Right forelimb (tissue), 1 donor: ENCODE measurements at places on chromosomes 1 and 21.
A peak's percentile ranks its signal among the peaks of the same experiment; 100 is the strongest.

DNA sequence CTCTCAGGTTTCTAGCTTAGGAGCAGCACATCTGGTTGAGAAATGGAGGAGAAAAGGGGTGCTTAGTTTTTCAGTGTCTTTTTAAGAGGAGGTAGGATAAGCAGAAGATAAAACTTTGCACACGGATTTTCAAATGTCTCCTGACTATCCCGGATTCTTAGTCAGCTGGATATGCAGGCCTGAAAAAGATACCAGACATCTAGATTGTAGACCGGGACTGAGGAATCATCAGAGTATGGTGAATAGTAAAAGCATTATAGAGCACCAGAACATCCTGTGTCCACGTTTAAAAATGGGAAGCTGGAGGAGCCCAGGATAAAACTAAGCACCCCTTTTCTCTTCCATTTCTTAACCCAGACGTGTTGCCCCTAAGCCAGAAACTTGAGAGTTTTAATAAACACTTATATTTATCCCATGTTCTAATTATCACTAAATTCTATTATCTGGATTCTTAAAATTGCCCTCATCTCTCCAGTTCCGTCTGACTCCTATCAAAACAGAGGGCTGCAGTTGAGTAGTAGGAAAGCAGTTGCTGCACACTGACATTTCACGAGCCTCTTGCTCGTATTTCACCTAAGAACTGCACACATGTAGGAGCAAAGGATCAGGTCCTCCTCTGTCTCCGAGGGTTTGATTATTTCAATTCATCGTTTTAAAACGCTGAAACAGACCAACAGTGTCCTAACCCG is 609 bp downstream of the PIGK start:
- no peak for DNase-seq

- DNase-seq: no peak
Observed at GRCh38 chr1:232792949-232793348, 12.3 kb upstream of the MAP10 start.

DNA sequence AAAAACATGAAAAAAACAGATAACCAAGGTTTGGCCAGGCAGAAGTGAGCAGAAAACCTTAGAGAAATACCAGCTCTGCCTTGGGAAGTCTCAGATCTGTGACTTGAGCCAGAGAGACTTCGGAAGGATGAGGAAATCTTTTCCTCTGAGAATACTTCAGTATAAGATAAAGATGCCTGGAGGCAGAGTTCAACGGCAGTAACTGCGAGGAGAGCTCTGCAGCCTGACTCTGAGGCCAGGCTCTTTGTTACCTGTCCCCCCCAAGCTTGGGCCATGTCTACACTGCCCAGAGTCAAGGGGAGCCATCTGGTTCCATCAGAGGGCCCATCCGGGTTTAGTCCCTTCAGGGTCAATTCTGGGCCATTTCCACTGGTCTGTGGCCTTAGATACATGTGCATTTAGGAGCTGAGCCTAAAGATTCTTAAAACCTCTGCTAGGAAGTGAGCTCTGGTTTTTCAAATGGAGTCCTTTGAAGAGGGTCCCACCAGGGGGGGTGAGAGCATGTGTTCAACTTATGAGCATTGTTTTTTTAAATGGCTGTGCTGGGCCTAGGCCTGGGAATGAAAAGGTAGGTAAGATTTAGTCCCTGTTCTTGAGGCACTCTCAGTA is 8.7 kb downstream of the KIRREL1 start:
- no peak for DNase-seq

DNA sequence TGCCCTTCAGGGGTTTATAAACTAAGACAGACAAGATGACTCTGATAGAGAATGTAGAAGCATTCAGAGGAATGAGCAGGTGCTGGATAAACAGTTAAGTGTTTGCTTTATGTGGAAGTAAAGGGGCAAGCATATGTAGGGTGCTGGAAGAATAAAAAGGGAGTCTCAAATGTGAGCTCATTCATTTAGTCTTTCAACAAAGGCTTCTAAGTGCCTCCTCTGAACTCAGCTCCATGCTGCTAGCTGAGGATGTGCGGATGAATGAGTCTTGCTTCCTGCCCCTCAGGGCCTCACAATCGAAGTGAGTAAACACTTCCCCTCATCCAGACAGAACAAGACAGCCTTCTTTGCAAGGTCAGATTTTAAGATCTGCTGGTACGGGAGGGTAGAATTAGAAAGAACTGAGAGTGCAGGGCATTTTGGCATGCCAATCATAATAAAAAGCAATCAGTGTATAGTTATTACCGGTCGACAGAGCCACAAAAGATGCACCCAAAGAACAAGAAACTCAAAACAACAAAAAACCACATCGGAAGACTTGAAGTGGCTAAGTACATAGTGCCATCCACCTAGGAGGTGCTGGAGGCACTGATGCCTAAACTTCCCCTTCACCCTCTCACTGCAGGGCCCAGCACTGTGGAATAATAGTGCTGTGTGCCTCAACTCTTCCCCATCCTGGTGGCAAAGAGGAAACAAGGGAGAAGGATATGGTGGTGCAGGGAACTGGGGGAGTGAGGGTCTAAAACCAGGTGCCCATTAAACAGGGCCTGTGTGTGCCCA is 69.8 kb downstream of the TNR start:
- DNase-seq: no peak

GRCh38 chr1:156667610-156667967 is 9.6 kb downstream of the NES start:
- peak; percentile 87 for DNase-seq

GRCh38 chr21:34302521-34302920 is 61.3 kb upstream of the KCNE2 start:
- DNase-seq: no peak
